ENCODE measurements at places on chromosomes 2 and 18.

DNA sequence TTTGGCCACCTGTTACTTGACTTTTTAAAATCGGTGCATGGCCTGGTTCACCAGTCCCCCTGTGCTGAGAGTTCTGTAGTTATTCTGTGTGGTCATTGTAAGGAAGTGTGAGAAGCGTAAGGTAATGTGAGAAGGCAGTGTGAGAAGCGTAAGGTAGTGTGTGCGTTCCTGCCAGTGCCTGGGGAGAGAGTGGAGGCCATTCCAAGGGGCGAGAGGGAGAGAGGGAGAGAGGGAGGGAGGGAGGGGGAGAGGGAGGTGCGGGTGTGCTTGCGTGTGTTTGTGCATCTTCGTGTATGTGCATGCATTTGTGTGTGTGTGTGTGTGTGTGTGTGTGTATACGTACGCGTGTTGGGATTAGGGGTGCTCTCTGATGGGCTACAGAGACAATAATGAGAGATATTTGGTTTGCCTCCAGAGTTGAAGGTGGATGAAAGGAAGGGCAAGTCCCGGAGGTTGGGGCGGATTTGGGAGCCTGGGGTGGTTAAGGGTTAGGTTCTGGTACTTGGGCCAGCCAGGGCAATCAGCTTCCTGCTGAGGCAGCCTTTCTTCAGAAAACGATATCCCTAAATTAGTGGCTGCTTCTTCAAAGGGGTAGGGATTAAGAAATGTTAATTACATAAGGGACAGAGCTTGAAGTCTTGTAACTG, 53.7 kb downstream of the SGPP2 start:
- no peak for DNase-seq

GRCh38 chr18:6333981-6334380, 80.7 kb downstream of the L3MBTL4 start:
- no peak for DNase-seq

DNA sequence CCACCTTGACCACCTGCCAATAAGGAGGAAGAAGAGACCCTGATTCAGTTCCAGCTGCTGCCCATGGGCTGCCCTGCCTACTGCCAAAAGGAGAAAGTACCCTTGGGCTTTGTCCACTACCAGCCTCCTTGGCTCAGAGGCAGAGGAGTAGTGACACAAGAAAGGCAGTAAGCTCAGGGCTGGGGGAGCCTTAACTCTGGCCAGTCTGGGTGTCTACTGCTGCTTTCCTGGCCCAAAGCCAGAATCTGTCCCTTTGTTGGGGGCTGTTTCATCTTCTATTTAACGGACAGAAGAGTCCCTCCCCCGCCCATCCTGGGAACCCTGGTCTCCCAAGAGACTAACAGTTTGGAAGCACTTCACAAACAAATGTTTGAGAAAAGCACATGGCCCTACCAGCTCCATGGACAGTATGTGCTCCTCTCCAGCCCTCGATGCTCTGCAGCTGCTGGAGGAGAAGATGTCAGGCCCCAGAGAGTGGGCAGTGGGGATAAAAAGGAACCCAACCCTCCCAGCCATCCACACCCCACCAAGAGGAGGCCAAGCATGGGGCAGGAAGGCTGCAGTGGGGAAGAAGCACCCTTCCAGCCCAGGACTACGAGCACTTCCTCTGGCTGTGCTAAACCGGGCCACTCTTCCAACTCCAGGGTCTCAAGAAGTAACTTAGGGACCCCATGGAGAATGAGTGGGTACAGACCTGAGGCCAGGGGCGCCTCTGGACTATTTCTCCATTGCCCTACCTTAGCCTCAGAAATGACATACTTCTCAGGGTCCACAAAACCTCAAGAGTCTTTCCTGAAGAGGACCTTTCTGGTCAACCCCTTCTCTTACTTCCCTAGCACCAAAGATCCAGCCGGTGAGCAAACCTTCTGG, 1.2 kb downstream of the ATG9A start:
- no peak for DNase-seq

DNA sequence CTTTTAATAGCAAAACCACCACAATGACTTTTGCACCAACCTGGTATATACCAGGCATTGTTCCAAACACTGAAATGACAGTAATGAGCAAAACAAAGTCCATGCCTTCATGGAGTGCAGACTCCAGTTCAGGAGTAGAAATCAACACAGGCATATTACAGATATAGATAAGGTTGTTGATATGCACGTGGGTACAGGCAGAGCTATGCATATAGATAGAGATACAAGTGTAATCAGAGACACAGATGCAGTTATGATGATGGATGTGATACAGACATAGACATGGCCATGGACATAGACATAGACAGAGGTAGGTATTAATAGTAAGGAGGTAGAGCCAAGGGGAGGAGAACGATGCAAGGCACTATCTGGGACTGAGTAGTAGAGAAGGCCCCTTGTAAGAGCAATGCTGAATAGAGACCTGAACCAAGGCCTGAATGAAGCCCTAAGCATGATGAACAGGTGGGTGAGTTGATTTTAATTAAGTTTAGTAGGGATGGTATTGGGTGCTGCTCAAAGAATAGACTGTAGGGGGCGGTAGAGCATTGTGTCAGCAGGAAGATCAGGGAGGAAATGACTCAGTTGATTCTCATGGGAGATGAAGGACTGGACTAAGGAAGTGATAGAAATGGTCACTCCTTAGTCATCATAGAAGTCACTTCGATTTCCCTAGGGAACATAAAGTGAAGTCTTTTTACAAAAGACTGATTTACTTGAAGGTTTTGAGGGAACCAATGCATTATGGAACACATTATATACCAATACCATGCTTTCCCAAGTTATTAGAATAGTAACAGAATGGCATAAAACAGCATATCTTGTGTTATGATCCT, 39.4 kb downstream of the CMPK2 start:
- DNase-seq = peak; percentile 46

DNA sequence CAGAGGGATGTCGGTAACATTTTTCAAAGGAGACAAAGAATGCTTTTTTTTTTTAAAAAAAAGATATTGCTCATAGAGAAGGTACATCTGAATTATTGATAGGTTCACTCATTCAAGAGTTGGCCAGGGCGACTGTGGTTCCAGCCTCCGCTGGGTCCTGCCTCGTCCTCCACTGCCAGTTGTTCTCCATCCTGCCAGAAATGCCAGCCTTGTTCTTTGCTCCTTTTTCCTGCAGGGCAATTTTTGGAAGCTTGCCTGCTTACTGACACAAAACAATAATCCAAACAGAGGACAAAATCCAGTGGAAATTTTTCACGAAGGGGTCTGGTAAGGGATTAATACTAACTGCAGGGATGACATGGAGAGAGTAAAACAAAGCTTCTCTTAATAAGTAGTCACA, 1113.0 kb downstream of the CBLN2 start:
- no peak for DNase-seq

GRCh38 chr2:66478731-66479316, 43.9 kb downstream of the MEIS1 start:
- DNase-seq = no peak

GRCh38 chr18:43680096-43680495, 402.8 kb upstream of the SYT4 start:
- DNase-seq = no peak

DNA sequence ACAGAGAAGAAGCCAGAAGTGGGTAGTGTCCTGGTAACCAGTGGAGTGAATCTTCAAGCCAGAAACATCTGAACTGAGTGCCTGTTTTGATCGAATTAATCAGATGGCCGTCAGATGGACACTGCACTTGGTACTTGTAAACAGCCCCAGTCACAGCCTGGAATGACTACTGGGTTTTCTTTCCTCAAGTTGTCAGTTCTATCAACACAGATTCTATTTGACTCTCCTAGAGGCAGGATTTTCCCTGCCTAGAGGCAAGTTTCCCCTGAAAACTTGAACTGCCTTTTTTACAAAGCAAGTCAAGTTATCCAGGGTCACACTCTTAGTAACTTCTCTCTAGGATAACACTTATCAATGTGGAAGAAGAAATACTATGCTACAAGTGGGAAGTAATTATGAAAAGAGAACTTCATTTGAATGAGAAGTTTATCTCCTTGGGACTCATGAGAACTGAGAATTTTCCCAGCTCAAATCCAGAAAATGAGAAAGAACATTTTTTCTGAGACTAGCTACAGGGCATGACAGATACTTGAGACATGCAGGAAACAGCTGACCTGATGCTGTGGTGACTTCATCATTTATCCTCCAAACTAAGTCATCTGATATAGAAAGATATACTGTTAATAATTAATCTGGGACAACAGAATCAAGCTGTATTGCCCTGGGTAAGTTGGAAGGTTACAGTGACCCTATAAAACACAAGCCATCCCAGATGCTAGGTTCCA, 36.0 kb downstream of the SULT1C2 start:
- DNase-seq = no peak

- DNase-seq = no peak
Observed at GRCh38 chr2:47720559-47720958, 62.4 kb upstream of the MSH6 start.

GRCh38 chr2:179071810-179072355, 21.9 kb upstream of the CCDC141 start:
- no peak for DNase-seq

GRCh38 chr2:236257136-236257535, 7.1 kb downstream of the ASB18 start:
- no peak for DNase-seq

DNA sequence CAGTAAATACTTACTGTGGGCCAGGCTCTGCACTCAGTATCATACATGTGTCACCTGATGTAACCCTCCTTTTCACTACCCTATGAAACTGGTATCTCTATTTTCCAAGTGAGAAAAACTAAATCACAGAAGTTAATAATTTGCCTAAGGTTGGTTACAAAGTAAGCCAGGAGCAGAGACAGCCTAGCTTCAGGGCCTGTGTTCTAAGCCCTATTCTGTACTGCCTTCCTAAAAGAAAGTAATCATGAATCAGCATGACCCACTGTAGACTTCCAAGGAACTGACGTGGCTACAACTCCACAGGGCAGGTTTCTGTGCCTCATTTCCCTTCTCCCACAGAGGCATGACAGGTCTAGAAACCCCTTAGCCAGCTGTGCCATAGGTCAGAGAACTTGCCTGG, 14.3 kb downstream of the ZNF142 start:
- DNase-seq = no peak

GRCh38 chr18:70559446-70559845, 270.6 kb downstream of the SOCS6 start:
- DNase-seq = no peak

DNA sequence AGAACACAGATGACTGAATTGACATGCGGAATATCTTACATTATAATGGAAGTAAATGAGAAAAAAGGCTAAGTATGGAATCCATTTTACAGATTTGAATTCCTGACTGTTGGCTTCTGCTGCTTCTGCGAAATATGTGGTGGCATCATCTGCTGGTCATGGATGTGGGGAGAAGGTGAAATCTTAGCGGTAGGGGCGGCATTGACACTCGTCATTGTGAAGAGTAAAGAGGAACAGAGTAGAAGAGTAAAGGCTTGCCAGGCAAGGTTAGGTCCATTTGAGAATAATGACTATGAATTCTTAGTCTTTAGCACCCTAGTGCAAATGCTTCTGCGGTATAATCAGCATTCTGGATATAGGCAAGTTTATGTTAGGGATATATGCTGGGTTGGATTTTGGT, 32.4 kb downstream of the ACTR3 start:
- no peak for DNase-seq

GRCh38 chr18:58190842-58191530, 147.0 kb downstream of the NEDD4L start:
- no peak for DNase-seq

GRCh38 chr18:76957384-76958355, 135.3 kb downstream of the ZNF236 start:
- DNase-seq = no peak

DNA sequence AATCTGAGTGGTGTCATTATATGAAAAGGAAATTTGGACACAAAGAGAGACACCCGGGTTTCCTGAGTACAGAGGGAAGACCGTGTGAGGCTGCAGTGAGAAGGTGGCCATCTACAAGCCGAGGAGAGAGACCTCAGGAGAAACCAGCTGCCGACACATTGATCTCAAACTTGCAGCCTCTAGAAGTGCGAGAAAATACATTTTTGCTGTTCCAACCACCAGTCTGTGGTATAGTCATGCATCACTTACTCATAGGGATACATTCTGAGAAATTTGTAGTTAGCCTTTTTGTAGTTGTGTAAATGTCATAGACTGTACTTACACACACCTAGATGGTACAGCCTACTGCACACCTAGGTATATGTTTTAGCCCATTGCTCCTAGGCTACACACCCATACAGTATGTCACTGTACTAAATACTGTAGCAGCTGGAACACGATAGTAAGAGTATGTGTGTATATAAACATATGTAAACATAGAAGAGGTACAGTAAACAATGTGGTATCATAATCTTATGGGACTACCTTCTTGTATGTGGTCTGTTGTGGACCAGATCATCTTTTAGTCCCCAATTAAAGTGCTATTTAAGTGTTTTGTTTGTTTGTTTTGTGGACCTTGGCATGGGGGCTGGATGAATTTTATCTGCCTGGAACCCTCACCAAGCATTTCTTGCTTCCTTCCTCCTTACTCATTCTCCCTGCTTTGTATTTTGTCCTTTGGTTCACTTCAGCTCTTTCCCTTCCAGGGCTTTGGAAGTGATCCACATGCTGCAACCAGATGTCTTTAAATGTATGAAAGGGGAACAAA, 38.3 kb upstream of the SESTD1 start:
- no peak for DNase-seq

GRCh38 chr2:20185176-20186022, 39.5 kb downstream of the SDC1 start:
- no peak for DNase-seq

GRCh38 chr2:201959198-201959597, 74.5 kb upstream of the FZD7 start:
- DNase-seq = no peak

DNA sequence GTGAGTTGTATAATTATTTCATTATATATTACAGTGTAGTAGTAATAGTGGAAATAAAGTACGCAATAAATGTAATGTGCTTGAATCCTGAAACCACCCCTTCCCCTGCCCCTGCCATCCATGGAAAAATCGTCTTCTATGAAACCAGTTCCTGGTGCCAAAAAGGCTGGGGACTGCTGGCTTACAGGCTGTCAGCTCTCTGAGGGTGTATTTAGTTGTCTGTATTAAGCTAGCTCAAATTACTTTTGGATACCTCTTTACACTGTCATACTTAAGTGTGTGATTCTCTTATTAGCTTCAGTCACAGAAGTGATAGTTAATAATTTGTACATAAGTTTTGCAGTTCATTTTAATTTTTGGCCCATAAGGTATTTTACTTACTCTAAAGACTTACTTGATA, 29.6 kb downstream of the LCLAT1 start:
- DNase-seq = no peak

- DNase-seq = no peak
Observed at GRCh38 chr2:205654878-205655605, 27.3 kb upstream of the NRP2 start.

- DNase-seq = no peak
Observed at GRCh38 chr2:236936446-236936940, 149.2 kb upstream of the COPS8 start.

DNA sequence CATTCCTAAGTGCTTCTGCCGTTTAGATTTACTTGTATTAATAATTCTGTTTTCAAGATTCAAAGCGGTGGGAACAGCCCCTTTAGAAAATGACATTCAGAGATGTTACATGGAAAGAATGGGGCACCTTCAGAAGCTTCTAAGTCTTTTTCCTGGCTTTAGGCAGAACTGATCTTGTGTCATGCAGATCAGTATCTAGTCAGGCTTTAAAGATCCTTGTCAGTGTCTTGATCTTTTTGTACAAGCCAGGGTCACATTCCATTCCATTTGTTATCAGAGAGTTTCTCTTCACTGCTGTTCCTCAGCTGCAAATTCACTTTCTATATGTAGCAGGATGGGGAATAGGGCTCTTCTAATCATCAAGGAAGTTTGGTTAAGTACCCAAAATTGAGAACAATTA, 275.3 kb downstream of the DCC start:
- DNase-seq = no peak

- DNase-seq = no peak
Observed at GRCh38 chr18:21056545-21056944, 55.1 kb downstream of the ROCK1 start.

Measured in stimulated activated CD8-positive, alpha-beta memory T cell treated with anti-CD3 and anti-CD28 coated beads, Interleukin-2, amount 100 ng/mL, for 48 hours (primary cell).